HepG2 (cell line): ENCODE measurements at places on chromosomes 12 and 14.

- peak; percentile 85 for DNase-seq
These were observed 3.1 kb downstream of the CCND2 start for GRCh38 chr12:4276524-4277204.

GRCh38 chr12:94318181-94318580 is 141.5 kb downstream of the CEP83 start:
- DNase-seq = no peak

DNA sequence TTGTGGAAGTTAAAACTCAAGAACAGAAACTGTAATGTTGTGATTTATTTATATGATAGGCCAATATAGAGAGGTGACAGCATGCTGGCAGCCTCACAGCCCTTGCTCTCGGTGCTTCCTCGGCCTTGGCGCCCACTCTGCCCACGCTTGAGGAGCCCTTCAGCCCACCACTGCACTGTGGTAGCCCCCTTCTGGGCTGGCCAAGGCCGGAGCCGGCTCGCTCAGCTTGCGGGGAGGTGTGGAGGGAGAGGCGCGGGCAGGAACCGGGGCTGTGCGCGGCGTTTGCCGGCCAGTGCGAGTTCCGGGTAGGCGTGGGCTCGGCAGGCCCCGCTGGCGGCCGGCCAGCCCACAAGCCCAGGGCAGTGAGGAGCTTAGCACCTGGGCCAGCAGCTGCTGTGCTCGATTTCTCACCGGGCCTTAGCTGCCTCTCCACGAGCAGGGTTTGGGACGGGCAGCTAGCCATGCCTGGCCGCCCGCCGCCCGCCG is 65.8 kb upstream of the SLC8A3 start:
- DNase-seq = peak; percentile 43

DNA sequence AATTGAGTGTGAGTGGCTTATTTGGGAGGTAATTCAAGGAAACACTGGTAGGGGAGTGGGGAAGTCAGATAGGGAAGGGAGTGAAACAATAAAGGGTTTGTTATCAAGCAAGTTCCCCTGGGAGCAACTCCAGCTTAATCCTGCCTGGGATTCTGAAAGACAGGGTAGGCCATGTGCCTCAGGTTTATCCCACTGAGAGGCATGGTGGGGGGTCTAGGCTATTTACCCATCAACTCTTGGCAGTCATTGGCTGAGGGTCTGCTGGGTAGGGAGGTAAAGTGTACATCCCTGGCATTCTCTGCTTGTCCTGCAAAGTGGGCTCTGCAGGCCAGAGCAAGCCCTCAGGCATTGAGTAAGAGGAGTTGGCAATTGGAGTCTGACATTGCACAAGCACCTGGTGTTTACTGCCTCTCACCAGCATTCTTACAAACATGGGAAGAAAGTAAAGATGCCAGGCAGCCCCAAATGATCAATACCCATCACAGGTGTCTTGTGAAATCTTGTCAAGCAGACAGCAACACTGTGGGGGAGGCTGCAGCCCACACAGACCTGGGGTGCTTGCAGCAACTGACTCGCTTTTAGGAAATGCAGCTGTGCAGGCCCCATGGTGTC is 169.3 kb downstream of the KTN1 start:
- no peak for DNase-seq

- DNase-seq = no peak
These were observed 71.5 kb upstream of the ARID2 start for GRCh38 chr12:45658020-45658419.

DNA sequence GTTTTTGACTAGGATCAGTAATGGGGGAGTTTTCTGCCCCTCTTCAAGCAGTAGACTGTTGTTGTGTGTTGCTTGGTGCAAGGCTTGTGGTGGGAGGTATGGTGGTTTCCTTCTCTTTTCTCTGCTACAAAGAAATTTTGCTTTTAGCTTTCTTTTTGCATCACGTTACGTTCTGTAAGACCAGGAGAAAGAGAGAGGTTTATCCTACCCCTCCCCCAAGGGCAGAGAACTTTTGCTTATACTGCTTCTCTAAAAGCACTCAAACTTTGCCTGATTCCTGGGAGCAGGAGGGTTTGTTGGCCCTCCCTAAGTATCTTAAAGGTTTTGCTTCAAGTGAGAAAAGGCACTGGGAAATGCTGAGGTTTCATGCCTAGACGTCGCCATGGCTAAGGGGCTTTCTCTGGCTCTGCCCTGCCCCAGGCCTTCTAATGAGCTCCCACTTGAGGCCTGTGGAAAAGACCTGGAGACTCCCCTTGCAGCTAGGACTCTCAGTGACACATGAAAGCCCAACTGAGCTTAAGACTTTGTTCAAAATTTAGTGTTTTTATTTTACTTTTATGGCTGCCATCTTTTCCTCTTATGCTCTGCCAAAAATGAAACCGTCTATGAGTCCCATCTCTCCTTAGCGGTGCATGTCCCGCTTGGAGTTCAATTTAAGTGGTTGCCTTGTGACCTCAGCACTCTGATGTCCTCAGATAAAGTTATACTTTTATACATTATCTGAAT is 49.2 kb downstream of the EIF2S3B start:
- no peak for DNase-seq

DNA sequence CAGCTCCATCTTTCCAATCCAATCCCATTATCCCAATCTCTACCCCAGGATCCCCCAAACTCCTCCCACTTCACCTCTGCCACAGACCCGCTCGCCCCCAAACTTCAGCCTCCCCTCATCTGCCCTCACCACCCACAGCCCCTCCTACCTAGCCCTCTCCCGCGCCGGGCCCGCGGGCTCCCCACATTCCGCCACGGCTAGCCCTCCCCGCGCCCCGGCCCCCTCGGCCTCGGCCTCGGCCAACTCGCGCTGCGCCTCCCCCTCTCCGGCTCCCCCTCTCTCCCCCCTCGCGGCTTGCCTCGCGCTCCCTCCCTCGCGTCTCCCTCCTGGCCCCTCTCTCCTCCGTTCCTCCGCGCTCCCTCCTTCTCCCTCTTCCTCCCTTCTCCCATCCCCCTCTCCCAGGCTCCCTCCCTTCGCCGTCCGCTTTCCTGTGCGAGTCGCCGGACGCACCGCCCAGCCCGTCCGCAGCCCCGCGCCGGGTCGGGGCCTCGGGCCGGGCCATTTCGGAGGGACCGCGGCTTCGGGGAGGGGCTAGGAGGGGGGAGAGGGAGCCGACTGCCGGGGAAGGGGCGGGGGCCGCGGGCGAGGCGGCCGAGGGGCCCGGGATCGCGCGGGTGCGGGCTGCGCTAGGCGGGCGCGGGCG is at the start of gene ATN1:
TSS of gene ATN1 (plus strand) at position 581 of the 643 bp plus-strand sequence. CDS start 6,043 bp downstream, outside the sequence.
- DNase-seq = no peak

GRCh38 chr12:59646636-59647035 is 50.8 kb downstream of the SLC16A7 start:
- no peak for DNase-seq

- no peak for DNase-seq
These were observed 373.1 kb upstream of the DCN start for GRCh38 chr12:91555436-91556415.

- no peak for DNase-seq
These were observed 6.4 kb downstream of the GAS2L3 start for GRCh38 chr12:100579844-100580243.

DNA sequence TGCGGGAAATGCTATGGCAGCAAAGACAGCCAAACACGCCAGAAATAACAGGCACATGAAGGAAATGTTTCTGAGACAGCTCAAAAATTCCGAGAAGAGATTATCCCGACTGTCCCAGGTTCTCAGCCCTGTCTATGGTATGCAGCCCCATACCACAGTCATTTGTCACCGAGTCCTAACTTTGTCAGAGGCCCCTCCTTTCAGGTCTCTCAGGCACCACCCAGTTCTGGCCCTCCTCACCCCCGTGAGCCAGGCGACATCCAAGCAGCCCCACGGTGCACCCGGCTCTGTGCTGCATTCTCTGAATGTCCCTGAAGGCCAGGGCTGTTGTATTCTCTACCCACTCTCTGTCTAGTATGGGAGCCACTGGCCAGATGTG is 24.0 kb downstream of the SSH1 start:
- DNase-seq = no peak

DNA sequence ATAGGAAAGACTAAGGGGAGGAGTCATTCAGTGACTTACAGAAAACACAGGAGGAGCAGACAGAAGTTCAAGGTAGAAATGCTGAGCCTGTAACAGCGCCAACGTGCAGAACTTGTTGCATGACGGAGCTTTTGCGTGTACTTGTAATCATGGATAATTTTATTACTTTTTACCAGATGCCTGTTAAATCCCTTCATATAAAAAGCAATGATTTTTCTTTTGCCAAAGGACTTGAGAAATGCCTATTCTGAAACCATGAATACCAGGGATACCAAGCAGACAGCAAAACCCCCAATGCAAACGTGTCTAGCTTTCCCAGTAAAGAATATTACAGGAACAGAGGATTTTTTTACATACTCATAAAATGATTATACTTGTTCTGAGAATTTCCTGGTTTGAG is 163.6 kb upstream of the GSC start:
- DNase-seq = no peak
